Right cardiac atrium (tissue), 5 donors: ENCODE measurements at places on chromosomes 7 and 10. TPM values are rescaled to one million over a fixed set of nuclear protein-coding genes. Genes with fewer than 3 reads are reported as not detected.

GRCh38 chr7:36278069-36278619, 111.5 kb upstream of the ANLN start:
- DNase-seq, result no peak

Gene FLNC
- total RNA-seq, result 291 TPM

DNA sequence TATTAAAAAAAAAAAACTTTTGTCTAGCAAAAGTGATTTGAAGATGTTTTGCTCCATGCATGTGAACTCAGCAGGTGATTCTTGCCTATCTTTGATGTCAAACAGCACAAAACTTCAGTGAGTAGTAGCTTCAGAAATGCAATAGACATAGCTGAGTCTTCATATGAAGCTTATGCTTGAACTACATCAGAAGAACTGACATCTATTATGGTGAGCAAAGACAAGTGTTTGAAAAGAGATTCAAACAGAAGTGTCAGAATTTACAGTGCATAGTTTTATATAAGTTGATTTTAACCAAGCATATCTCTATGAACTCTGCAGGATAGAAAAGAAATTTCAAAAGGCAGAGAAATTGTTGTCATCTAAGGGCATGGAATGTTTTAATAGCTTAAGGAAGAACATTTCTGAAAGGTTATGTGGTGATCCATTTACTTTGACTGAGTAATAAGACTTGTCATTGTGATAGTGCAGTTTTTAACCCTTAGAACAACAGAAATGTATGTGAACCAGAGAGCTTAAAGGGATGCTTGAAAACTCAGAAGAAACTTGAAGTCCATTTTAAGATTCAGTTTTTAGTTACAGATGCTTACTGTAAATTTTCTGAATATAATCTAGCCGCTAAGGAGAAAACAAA, 351.4 kb downstream of the MDFIC start:
- no peak for DNase-seq

Gene SLC16A12
- 7.2 TPM for total RNA-seq

- DNase-seq, result no peak
These were observed 48.4 kb downstream of the SHH start for GRCh38 chr7:155763691-155764437.

GRCh38 chr10:11721806-11722205, 20.4 kb upstream of the ECHDC3 start:
- DNase-seq, result no peak

GRCh38 chr10:114829160-114829909, 7.8 kb downstream of the FHIP2A start:
- no peak for DNase-seq

DNA sequence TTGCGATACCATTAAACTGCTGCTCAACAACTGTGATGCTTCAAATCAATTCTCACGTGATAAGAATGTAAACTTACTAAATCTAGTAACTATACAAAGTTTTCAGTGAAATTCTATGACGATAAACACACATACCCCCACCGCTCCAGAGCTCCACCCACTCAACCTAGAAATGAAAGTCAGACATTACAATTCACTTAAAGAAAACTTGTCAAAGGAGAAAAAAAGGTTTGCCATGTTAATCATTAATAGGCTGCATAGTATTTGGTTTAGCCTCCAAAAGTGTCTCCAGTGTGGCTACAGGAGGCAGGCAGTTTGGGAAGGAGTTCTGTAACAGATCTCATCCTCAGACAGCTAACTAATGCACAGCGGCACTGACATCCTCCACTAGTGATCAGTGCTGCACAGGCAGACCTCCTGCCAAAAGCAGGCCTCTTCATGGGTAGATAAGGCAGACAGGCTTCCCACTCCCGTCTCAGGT, 3.1 kb downstream of the HERPUD2 start:
- DNase-seq, result no peak
